ENCODE measurements at places on chromosomes 3 and 15.

DNA sequence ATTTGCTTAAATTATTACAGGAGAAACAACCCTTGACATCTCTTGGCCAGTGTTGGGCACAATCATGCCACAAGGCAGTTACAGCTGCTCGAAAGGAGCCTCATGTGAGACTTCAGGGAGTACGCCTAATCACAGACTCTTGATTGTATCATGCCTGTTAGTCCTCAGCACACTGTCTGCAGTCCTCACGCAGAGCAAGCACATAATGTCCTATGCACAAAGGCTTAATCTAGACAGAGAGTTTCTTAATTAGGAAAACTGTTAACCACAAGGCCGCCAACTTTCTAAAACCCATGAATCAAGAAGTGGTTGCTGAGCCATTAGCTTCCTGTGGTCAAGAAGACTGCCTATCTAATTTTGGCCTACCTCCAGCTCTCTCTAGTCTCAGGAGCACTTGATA, 172.0 kb downstream of the UNC13C start:
- no peak for DNase-seq

DNA sequence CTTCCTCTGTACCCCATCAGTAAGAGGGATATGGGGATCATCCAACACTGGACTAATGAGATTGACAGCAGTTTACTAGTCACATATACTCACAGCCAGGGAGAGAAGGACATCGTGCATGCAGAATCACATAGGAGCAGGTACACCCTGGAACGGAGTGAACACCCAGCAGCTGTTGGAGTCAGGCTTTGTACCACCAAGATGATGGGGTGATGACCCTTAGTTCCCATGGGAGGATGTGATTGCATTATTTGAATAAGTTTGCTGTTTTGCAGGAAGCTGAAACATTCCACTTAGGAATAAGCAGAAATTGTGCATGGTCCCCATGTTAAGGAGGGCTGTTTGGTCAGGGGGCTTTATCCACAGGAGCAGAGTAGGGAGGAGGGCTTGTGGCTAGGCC, 482.7 kb upstream of the PDZRN3 start:
- DNase-seq, result no peak

- no peak for DNase-seq
These were observed 93.4 kb upstream of the CTDSPL start for GRCh38 chr3:37768107-37768809.

GRCh38 chr3:79767194-79767904, 449 bp downstream of the ROBO1 start:
- DNase-seq, result no peak

GRCh38 chr15:75782926-75783325, 60.3 kb upstream of the UBE2Q2 start:
- DNase-seq, result no peak

DNA sequence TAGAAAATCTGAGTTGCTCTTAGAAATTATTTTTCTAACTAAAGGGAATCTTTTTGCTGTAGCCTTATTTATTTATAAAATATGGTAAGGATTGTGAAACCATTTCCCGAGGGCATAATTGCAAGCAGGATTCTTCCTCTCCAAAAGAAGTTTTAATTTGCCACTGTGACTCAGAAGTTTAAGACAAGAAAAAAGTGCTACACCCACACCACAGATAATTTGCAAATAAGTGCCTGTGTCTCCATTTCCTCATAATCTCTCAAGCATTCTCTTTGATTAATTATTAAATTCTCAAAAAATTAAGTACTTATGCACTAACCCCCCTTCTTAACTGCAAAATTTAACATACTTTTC, 43.6 kb downstream of the RASA2 start:
- peak; percentile 80 for DNase-seq

GRCh38 chr3:169145540-169146178, 517.9 kb downstream of the MECOM start:
- no peak for DNase-seq

GRCh38 chr15:66760097-66760967, 58.3 kb downstream of the SMAD6 start:
- no peak for DNase-seq

- peak; percentile 28 for DNase-seq
These were observed 195.2 kb upstream of the DPPA4 start for GRCh38 chr3:109532257-109533216.

GRCh38 chr3:13015286-13016082, 57.7 kb downstream of the IQSEC1 start:
- DNase-seq, result no peak

- DNase-seq, result no peak
These were observed 27.6 kb downstream of the NDUFB4 start for GRCh38 chr3:120623727-120624093.

GRCh38 chr15:98628216-98628615, 20.1 kb upstream of the IGF1R start:
- DNase-seq, result no peak

DNA sequence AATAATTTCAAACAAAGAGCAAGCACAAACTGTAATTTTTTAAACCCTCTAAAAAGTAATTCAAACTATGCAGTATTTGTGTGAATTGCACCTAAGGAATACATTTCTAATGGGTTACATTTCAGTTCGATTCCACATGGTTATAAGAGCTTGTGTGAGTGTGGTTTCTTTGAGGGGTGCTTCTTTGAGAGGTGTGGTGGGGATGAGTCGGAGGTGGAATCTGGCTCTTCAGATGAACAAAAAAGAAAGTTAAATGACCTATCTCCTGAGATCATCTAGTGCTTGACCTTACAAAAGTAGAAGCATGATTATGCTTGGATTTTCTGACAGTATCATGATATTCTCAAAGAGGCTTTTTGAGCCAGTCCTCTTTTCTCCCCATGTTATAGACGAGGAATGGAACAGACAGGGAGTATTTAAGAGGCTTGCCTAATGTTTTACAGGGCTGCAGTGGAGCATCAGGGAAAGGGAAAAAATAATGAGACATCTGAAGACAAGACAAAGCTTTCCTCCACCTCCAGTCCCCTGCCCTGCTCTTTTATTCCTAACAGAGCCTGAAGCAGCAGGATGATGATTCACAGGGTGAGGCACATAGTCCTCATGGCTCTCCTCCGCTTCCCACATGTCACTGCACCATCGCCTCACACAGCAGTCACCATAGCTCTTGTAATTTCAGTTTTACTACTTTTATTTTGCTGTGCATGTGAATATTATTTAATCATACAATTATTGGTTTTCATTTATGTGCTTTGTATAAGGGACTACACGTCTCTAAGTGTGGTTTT, 82.0 kb downstream of the LYSMD4 start:
- peak; percentile 23 for DNase-seq

DNA sequence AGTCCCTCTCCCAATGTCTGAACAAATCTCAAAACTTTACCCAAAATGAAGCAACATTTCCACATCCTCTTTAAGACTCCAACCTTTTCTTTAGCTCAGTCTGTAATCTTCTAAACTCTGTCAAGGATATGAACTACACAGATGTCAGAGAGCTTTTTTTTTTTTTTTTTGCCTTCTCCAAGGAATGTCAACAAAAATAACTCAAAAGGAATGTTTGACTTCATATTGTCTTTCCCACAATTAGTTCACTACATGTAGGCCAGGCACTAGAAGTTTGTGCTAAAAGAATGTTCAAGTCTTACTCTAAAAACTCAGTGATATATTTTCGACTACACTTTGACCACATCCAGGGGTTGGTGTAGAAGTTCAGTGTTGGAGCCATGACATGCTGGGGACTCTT, 37.1 kb downstream of the ADAMTS9 start:
- no peak for DNase-seq

DNA sequence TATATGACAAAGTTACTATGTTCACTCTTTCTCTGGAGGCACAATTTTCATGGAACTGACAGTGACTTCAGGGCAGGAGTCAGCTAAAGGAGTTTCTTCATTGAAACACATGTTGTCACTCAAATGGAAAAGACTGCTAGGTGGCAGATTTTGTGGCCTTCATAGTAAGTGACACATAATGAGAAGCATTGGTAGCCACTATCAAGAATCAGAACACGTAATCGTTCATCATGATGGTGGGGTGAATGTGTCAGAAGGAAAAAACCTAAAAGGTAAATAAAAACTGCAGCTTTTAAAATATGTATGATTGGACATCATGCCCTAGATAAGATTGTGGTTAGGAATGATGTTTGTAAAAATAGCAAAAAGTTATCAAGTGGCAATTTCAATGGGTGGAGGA, 1491.0 kb downstream of the SI start:
- no peak for DNase-seq

DNA sequence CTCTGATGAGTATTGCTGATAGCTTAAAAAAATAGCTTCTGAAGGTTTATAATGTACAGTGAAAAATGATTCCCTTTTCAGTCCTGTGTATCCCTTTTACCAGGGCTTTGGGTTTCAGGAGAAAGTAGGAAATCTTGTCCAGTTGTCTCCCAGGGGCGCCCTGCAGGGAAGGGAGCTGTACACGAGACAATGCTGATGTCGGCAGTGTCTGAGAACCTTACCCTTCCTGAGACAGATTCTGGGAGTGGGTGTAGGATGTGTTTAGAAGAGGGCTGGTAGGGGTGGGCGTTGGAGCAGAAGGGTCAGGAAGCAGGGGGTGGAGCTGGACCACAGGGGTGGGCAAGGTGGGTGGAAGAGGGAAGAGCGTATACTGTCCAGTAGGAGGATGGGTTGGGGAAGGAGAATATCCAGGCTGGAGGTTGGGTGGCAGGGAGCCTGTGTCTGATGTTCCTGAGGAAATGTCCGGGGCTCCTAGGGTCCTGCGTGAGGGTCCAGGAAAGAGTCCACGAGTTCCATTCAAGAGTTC, 5.6 kb downstream of the THPO start:
- DNase-seq, result no peak

- no peak for DNase-seq
These were observed 29.8 kb downstream of the ALS2CL start for GRCh38 chr3:46663591-46664135.

GRCh38 chr15:57282686-57283085, 93.6 kb upstream of the CGNL1 start:
- DNase-seq, result no peak

DNA sequence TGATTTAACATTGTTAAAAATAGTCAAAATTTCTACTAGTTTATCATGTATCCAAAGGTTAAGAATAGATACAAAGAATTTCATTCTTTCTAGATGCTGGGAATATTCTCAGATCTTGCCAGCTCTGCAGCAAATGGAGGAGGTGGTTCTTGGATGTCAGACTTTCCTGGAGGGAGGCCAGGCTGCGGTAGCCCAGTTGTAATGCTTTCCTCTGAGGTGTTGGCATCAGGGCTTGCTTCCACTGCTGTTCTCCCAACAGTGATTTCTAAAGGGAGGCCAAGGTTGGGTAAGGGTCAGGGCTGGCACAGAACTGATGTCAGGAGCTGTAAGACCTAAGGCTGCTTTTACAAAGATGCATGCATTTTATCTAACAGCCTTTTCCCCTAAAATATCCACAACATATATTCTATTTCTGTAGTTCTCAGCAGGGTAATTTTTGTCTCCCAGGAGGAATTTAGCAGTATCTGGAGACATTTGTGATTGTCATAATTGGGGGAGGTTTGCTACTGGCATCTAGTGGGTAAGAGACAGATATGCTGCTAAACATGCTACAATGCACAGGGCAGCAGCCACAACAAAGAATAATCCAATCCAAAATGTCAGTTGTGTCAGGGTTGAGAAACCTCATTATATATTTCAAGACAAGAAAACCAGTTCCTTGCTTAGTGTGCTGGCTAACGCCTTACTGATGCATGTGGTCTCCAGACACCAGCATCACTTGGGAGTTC, 42.0 kb upstream of the SPTSSB start:
- DNase-seq, result peak; percentile 76

DNA sequence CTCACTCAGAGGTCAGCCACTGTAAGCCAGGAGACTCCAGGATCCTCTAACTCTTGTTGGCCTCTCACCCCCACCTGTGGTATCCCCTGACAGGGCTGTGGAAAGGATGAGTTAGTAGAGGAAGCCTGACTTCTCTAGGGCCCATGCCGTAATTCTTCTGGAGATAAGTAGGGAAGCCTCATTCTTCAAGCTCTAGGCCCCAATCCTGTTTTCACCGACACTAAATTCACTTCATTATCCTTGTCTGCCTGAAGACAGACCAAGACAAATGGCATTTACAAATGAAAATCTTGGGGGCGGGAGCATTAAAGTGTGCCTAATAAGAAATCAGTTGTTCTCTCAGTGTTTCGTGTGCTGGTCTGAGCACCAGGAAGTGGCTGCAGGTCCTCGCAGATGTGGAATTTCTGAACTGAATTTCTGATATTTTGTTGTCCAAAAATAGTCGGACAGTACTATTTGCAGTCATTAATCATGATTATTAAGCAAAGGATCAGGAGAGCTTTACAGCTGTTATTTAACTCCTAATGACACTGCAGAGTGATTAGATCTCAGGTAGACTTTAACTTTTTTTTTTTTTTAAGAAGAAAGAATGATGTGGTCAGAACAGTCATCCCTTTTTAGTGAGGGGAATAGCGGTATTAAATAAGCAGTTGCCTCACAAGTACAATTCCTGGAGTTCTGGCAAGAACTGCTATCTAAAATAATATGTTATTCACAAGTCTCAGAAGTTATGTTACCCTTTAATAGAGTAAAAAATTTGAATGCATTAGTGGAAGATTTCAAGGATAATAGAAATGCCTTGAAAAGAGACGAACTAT, 58.4 kb downstream of the RBMS3 start:
- DNase-seq, result no peak

DNA sequence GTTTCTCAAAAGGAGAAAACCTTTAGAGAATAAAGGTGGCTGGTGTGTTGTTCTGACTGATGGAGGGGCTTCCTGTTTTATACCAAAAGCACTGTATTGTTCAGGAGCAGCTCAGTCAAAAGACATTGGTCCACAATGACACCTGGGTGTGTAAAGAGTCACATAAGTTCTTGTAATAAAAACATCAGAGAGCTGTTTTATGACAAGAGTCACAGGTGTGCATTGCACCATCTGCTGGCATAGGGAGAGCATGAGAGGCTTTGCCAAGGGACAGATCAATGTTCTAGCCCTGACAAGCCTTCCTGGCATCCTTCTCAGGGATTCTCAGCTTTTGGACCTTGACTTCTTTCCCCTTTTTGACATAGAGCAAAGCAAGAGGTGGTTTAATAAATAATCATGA, 20.4 kb downstream of the ARPP21 start:
- DNase-seq, result no peak

GRCh38 chr15:66038387-66039116, 169.3 kb downstream of the RAB11A start:
- no peak for DNase-seq

DNA sequence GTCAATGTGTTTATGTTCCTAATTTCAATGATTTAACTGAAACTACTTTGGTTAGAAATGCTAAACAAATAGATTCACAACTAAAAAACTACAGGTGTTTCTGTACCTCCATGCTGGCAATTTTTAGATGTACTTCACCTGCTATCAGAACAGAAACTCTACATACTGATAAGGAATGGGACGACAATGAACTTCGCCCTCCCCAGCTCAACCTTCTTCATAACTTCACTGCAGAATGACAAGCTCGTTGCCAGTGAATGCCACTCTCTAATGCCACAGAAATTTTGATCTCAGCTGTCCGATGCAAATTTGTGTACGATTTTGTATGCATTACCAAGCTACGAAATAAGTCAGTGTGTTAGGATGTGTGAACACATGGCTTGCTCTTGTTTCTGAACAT, 133.4 kb downstream of the FOXP1 start:
- no peak for DNase-seq

- no peak for DNase-seq
These were observed 9.6 kb downstream of the UBL7 start for GRCh38 chr15:74451322-74451721.
